AG04449 (cell line): ENCODE measurements at places on chromosomes 5 and 9.

GRCh38 chr5:69024241-69024651, 69.6 kb upstream of the SLC30A5 start:
- DNase-seq, result no peak

DNA sequence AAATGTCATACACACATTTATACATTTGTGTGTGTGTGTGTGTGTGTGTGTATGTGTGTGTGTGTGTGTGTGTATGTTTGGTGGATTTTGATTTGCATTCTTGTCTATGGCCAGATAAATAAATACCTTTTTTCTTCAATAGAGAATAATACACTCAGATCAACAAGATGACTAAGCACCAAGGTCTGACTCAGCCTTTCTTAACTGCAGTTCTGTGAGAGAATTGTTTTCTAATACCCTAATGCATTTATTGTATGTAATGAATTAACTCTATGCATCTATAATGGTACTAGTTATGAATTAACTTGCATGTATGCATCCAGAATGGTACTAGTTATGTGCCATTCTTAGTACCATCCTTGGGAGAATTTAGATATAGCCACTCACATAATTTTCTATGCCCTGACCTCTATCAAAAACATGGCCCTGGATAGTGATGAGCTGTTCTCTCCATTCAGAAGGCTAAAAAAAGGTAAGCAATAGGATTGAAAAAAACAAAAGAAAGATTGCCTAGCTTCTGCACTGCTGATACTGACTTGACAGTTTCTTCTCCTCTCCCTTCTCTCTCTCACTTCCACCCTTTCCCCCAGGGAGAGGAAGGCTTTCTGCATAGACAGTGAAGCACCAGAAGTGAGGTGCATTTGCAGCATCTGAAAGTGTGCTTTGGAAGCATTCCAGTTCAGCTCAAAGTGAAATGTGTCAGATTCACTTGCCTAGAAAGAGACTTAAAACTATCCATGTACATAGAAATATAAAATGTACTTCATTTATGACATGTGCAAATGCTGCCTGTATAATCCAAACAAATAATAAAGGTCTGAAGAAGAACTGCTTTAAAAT, 55.1 kb upstream of the CCDC112 start:
- no peak for DNase-seq

DNA sequence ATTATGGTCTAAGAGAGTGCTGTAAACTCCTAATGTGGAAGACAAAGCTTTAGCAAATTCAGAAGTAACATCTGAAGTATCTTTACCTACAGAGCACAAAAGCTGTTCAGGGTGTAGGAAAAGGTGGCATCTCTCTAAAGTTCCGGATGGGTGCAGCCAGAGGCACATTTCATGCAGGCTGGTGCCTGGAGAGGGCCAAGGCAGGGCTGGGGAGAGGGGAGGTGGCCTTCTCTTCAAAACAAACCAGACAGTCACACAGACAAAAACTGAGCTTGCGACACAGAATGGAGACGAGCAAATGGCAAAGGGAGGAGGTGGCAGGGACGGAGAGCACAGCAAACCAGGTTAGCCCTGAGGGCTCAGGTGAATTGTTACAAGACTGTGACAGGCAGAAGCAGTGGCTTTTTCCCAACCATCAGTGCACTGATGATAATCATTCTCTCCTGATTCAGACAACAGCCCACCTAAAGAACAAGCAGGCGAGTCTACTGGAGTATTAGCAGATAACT, 121.5 kb upstream of the PCA3 start:
- DNase-seq, result no peak

DNA sequence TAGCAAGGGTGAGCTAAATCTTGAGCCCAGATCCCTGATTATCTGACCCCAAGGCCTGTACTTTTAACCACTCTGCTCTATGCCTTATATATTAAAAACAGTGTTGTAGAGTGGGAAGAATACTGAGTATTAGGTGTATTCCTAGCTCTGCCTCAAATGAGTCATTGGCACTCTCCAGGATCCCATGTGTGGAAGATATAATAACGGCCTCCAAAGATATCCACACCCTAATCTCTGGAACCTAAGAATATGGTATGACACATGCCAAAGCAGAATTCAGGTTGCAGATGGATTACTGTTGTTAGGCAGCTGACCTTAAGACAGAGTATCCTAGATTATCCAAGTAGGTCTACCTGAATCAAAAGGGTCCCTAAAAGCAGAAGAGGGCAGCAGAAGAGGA, 110.8 kb downstream of the ADRB2 start:
- DNase-seq, result no peak

DNA sequence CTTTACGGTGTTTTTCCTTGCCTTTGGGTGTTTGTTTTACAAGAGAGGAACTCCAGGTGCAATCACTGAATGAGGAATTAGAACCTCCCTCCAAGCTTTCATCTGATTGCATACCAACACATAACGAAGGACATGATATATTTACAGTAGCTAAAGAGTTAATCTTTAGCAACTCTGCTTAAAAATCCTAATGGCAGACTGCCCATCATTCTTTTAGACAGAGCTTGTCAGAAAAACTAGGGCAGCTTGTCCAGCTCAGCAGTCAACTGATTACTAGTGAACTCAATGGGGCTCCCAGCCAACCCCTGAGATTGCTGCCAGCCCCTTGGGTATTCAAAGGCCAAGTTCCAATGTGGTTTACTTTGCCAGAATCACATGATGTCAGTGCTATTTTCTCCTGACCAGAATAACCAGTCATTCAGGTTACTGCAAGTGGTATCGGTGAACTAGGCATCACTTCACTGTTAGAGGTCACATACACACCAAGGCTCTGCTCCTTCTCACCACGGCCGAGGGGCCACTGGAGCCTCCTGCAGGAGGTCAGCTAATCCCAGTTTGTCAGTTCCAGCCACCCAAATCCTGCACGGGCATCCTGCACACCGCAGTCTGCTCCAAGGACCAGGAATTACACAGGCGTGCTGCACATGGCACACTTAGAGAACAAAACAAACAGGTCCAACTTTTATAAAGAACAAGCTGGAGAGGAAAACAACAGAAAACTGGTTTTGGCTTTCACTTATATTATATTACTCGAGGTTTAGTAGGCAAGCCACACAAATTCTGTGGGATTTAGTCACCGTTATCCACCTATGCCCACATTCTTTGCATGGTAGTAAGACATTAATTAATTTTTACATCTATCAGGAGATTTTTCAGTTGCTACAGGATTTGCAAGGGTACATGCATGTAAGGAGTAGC, 62.5 kb downstream of the NFIB start:
- DNase-seq, result no peak
